ENCODE measurements at places on chromosomes 6 and 20. TPM values are rescaled to one million over a fixed set of nuclear protein-coding genes. Genes with fewer than 3 reads are reported as not detected.

Gene PRICKLE4
- total RNA-seq = 1.6 TPM

Gene RBL1
- total RNA-seq = 14.0 TPM

Gene OOEP
- total RNA-seq = 10.6 TPM

Gene SIGLEC1
- 0.03 TPM for total RNA-seq

Gene PLA2G7
- 0.41 TPM for total RNA-seq

Gene HDGFL1
- not detected for total RNA-seq

Gene BAK1
- 31.5 TPM for total RNA-seq

Gene SIRPD
- not detected for total RNA-seq

Gene SEL1L2
- total RNA-seq = not detected

Gene PIGU
- 22.9 TPM for total RNA-seq

Gene SRMS
- total RNA-seq = not detected

Gene NOX3
- not detected for total RNA-seq

Gene MUC22
- not detected for total RNA-seq
